Activated CD4-positive, alpha-beta T cell treated with anti-CD3 and anti-CD28 coated beads for 48 hours (primary cell): ENCODE measurements at places on chromosomes 1 and 21.

GRCh38 chr1:154574716-154575115 is 7.1 kb downstream of the CHRNB2 start:
- no peak for DNase-seq

DNA sequence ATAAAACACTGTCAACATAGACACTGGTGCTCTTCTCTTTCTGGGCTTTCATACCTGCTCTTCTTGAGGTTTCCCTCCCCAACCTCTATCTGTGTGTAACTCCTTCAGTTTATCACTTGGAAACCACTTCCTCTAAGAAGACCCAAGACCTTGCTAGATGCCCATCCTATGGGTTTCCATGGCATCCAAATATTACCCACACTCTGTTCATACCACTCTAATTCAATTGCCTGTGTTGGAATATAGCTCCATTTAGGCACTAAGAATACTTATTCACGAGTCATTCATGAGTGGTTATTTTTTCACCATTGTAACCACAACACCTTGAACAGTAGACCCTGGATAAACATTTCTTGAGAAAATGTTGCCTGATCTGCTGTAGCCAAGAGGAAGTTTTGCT is 231.1 kb upstream of the SGIP1 start:
- DNase-seq, result no peak

GRCh38 chr1:180899262-180899661 is 13.4 kb upstream of the KIAA1614 start:
- DNase-seq, result no peak

GRCh38 chr1:52904927-52905698 is 16.4 kb downstream of the ECHDC2 start:
- peak; percentile 59 for DNase-seq

DNA sequence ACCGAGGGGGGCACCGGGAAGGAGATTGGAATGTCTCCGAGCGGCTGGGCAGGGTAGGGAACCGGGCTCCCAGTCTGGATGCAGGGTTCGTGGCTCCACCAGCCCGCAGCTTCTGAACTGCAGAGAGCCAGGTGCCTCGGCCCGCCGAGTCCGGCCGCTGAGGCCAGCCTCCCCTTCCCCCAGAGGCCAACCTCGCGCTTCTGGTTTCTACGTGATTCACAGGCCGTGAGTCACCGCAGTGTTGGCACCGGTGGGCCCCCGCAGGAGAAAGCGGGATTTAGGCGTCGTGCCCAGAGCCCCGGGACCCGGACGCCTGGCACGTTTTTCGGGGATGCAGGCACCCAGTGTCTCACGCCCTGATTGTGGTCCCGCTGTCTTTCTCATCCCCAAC is 458 bp downstream of the CRABP2 start:
- DNase-seq, result peak; percentile 71

DNA sequence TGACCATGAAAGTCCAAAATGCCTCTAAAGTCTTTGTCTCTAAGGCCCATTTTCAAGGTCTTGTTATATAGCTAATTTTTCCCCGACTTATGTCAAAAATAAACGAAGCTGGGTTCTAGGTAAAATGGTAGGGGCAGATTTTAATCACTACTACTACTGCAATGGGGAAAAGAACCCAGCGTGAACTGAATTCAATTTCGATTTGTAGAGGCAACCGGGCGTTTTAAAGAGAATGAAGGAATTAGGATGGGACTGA is 536 bp upstream of the EXO1 start:
- DNase-seq, result no peak

GRCh38 chr1:80023358-80023757 is 1016.8 kb upstream of the ADGRL4 start:
- no peak for DNase-seq

- DNase-seq, result no peak
Measured at GRCh38 chr1:245477941-245478340, 323.2 kb downstream of the KIF26B start.

- no peak for DNase-seq
Measured at GRCh38 chr1:55369474-55369873, 154.3 kb upstream of the USP24 start.

DNA sequence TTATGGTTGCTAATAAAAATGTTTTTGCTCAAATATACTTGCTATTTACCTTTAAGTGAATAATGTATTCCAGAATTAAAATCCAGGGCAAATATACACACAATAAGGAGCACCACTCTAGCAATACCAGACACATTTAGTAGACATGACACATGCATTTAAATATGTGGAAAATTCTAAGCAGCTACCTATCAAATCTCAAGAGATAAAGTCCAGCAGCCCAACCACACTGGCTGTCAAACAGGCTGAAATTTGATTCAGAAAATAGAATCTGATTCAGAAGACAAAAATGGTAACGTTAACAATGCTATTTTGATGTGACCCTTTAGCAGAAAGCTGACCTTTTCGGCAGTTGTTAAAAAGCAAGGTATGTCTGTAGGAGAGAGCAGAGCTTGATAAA is 42.3 kb downstream of the PLEKHO1 start:
- DNase-seq, result no peak

DNA sequence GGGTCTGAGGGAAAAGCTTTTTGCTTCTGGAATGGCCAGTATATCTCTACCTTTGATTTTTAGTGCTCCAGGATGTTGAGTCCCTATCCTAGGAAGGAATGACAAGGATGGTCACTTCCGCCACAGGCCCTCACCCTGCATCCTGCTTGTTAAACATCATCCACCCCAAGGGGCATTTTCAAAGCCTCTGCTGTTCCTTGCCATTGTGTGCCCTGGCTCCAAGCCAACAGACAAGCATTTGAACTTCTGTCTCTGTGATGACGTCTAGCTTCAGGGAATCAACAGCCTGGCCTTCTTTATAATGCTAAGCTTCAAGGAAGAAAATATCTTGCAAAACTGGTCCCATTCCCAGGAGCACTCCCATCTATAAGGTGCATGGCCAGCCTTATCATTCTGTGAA is 12.3 kb upstream of the JAM2 start:
- DNase-seq, result no peak

GRCh38 chr1:201711811-201712210 is 117.1 kb upstream of the IPO9 start:
- no peak for DNase-seq

DNA sequence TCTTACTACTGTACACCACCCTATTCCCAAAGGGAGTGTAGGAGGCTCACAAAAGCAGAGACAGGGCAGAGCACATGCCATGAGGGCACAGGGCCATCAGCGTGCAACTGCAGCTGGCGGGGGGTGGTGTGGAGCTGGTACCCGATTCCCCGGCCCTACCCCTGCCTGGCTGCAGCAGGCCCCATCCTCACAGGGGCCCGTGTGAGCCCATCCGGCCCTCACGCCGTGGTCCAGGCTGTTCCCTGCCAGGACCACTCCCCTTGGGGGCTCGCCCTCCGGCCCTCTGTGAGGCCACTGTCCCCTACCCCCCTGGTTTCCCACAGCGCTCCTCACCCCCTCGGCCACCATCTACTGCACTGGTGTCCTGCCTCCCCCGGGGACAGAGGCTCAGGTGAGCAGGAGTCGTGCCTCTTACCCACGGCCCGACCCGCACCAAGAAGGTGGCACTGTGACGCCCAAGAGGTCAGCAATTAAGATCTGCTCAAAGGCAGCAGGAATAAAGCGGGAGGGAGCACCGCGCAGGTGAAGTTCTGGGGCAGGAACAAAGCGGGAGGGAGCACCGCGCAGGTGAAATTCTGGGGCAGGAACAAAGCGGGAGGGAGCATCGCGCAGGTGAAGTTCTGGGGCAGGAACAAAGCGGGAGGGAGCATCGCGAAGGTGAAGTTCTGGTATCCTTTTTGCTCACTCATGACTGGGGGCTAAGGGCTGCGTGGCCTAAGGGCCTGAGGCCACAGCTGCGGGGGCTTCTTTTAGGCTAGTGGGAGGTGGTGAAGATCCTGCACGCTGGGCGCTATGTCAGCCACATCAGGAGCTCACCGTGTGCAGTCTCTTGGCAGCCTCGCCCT is 3.9 kb downstream of the POFUT2 start:
- DNase-seq, result no peak

DNA sequence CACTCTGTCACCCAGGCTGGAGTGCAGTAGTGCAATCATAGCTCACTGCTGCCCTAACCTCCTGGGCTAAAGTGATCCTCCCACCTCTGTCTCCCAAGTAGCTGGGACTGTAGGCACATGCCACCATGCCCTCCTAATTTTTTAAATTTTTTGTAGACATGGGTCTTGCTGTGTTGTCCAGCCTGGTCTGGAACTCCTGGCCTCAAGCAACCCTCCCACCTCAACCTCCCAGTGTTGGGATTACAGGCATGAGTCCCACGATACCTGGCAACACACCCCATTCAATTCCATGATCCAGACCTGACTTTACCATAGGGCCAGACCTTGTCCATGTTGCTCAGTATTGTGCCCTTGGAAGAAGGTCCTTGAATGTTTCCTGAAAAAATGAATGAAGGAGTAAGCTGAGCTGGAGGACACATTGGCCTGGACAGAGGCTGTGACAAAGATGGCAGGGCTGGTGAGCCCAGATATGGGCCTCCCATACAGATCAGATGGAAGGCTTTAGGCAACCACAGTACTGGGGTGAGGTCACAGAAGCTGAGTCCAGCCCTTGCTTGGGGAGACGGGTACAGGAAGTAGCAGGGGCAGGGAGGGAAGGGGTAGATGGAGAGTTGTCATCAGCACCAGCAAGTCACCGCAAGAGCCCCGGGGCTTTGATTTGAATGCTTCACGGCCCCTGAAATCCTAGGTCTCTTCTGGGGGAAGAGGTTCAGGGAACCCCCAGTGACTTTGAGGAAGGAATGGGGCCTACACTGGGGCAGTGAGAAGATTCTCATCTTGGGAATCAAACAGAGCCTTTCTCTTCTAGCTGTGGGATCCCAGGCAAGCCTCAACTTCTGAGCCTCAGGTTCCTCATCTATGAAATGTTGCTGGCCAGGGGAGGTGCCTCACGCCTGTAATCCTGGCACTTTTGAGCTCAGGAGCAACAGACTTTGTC is 40.1 kb upstream of the DMBX1 start:
- DNase-seq, result no peak

GRCh38 chr1:25906644-25907300 is 553 bp upstream of the STMN1 start:
- peak; percentile 40 for DNase-seq

GRCh38 chr1:212544110-212544509 is 64.5 kb upstream of the ATF3 start:
- DNase-seq, result no peak

GRCh38 chr1:182995894-182996293 is 27.3 kb upstream of the LAMC1 start:
- DNase-seq, result no peak

DNA sequence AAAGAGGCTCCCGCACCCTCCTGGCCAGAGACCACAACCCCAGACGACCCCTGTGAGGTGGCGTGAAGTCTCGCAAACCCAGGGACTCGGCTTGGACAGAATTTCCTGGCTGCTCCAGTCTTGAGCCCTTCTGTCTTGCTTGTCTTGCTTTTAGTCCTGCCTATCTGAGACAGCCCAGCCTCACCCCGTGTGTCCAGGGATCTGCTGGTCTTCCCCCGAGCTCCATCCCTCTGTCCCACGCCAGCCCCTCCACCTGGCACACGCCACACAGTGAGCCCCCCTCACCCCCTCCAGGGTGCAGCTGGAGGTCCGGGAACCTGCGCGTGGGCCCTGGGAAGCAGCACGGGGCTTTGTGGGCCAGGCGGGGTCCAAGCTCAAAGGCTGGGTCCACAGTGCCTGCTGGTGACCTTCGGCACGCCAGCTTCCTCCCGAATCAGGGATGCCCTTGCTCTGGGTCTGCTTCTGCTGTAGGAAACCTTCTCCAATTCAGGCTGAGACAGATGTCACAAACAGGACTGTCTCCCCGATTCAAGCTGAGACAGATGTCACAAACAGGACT is 97.1 kb downstream of the SIK1 start:
- DNase-seq, result no peak

DNA sequence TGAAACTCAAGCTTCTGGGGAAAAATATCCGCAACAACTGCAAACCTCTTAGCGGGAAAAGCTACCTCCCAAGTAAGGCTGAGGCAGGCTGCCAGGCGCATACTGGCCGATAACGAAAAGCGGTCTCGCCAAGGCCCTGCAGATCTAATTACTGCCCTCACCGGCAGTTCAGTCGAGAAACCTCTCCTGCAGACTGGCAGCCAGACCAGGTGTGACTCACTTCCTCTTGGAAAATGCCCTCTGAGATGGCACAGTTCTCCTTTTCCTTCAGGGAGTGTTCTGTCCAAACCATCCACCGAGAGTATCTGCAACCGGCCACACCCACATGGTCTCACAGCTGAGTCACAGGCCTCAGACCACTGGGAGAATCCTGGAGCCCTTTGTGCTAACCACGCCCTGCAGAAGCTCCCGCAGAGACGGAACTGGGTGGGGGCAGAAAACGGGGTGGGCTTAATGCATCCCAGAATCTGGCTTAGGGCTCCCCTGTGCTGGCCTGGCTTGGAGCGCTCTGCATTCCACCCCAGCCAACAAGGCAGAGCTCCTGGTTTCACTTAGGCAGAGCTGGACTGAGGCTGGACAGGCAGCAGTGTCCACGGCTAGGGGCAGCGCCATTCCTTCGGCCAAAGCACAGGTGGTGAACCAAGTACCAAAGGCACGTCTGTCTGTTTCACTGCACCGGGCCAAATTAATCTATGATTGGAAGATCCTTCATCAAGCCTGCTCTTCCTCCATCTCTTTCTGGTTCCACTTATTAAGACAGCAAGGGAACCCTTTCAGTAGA is 1.2 kb downstream of the S100A10 start:
- DNase-seq, result no peak

DNA sequence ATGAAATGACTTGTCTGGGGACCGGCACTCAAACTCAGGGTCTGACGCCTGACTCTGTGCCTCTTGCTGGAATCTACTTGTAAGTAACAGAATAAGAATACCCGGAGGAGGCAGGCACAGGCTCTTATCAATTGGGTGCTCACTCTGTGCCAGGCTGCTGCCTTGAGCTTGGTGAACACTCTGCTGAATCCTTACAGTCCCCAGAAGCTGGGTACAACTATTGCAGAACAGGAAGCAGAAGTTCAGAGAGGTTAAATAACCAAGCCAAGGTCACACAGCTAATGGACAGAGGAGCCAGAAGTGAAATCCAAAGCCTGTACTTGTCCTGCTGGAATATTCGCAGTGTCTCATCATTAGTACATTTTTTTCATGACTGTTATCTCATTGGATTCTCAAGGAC is 86.0 kb downstream of the EPHB2 start:
- DNase-seq, result no peak

DNA sequence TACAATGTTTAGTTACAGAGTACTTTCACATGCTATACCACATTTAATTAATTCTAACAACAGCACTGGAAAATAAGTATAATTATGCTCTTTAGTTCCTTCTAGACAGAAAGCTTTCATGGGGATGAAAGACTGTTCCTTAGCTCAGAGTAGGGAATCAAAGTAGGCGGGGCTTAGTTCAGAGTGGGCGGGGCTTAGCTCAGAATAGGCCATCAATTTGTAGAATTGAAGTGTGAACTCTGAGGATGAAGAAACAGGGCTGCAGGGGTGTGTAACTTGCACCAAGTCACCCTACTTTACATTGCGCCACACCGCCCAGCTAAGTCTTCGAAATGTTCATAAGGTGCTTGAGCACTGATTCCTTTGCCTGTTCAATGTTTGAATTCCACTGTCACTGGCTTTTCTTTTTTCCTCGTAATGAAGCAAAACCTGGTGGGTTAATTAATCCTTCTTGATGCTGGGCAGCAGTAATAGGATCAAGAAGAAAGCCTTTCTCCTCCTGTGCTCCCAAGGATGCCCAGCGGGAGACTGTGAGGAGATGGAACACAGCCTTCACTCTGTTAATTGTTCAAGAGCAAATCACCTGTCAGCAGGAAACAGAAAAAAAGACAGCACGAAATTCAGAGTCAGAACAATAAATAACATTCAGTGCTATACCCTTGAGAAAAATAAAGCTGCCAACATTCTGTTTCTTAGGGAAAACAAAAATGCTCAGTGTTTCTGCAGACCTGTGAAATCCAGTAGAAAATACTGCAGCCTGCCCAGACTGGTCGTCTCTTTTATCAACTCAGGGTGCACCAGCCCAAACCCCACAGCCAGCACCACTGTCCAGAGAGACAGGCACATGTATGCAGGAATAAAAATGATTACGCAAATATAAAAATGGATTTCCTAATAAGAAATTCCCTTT is 66.5 kb upstream of the CAMK1G start:
- DNase-seq, result no peak
